HCEC 1CT (cell line): ENCODE measurements at places on chromosomes 4 and X.

DNA sequence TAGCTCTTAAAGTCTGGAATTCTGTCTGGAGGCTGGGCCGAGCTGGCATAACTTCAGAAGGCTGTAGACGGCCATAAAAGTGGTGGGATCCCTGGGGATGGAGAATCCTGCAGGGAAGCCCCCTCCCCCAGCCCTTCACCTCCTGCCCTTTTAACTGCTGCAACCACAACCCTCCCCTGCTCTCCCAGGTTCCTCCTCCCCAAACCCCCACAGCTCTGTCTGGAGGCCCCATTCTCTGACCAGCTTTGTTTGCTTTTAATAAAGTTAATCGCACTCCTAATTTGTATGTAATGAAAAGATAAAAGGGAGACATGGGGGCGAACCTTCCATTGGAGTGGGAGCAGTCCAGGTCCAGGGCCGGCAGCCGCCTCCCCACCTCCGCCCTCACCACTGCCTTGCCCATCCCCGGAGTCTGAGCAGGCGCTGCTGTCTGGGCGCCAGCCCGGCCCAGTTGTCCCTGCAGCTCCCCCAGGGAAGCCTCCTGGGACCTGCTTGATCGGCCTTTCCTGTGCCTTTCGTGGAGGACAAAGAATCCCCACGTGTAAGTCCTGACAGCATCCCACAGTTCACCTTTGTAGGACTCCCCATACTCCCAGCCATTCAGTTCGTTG lies 84.3 kb downstream of the PJA1 start:
- DNase-seq: no peak

- peak; percentile 0 for DNase-seq
These were observed 989.7 kb downstream of the CCSER1 start for GRCh38 chr4:91116861-91117260.

GRCh38 chrX:108494406-108495090 lies 54.9 kb downstream of the COL4A5 start:
- peak; percentile 18 for DNase-seq

GRCh38 chr4:184096561-184097240 lies 121.0 kb downstream of the ENPP6 start:
- no peak for DNase-seq

DNA sequence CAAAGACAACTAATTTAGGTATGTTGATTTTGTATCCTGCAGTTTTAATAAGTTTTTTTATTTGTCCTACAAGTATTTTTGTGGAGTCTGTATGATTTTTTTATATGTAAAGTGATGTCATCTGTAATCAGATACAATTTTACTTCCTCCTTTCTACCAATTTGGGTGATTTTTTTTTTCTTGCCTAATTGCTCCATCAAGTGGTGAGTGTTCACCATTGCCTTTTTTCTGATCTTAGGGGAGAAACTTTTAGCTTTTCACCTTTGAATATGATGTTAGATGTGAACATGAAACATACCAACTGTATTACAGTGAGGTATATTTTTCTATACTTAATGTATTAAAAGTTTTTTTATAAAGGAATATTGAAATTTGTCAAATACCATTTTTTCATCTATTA lies 362.3 kb downstream of the PABPC4L start:
- DNase-seq: no peak

DNA sequence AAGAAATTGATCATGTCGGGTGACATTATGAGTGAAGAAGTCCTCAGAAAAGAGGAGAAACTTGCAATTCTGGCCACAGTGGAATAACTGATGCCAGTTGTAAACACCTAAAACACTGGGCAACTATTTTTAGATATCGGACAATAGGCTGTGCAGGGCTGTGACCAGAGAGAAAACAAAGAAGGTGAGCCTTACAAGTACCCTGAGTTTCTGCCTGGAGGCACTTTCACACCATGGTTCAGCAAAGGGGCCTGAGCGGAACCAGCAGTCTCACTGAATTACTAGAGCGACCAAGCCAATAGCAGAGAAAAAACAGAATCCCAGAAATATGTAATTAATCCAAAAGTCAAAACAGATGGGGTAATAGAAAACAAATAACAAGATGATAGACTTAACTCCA lies 11.2 kb downstream of the IRAK1 start:
- no peak for DNase-seq

DNA sequence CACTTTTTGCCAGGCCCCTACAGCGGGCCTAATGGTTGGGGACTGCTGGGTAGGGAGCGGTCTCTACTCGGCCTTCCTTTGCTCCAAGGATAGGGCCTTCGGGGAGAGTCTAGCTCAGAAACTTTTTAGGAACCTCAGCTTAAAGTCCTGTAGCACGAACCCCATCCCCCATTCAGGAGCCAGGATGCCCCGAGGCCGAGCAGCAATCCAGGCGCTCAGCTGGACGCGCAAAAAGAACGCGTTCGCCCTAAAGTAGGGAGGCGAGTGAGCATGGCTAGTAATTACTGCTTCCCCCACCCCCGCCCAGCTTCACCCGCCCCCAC lies 9.7 kb downstream of the POU4F2 start:
- DNase-seq: no peak

GRCh38 chr4:71832049-71832448 lies 48.2 kb upstream of the GC start:
- no peak for DNase-seq

- no peak for DNase-seq
These were observed 129.1 kb downstream of the ARHGAP10 start for GRCh38 chr4:147860960-147861359.

- peak; percentile 28 for DNase-seq
These were observed 8.2 kb downstream of the FHIP1A start for GRCh38 chr4:151417164-151417571.

GRCh38 chr4:154230091-154230490 lies 261.5 kb downstream of the DCHS2 start:
- no peak for DNase-seq

DNA sequence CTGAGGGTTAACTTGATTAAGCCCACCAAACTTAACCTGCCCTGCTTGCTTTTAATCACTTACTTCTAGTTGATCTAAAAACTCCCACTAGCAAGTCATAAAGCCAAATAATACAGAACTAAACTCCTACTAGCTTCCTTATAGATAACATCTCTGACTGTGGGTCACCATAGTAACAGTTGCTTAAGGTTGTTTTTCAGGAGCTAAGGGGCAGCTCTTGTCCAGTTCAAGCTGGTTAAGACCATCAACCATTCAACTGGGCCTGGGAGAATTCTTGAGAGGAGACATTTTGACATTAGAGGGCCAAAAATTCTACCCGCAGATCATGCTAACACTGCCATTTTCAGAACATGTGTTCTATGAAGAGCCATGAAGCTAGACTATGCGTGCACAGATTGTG lies 67.0 kb downstream of the UCHL1 start:
- no peak for DNase-seq

- DNase-seq: no peak
These were observed 303.6 kb upstream of the FAT1 start for GRCh38 chr4:187027272-187027671.

GRCh38 chr4:86381431-86381830 lies 21.6 kb upstream of the MAPK10 start:
- DNase-seq: no peak

- DNase-seq: no peak
These were observed 442 bp downstream of the MOSPD2 start for GRCh38 chrX:14873676-14874049.

DNA sequence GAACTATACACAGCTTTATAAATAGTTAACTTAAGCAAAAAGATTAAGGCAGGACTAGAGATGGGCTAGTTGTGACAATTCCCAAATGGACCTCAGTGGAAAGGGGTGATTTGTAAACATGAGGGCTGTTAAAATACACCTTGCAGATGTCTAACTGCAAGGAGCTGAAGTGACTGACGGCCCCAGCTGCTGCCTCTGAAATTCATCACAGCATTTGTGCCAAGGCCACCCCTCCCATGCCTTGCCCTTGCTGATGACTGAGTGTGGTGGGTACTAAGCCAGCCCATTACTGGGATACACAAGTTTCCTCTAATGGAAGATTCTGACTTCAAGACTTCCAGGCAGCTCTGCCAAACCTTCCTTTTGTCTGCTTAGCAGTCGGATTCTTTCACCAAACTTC lies 23.7 kb upstream of the EGFL6 start:
- no peak for DNase-seq

DNA sequence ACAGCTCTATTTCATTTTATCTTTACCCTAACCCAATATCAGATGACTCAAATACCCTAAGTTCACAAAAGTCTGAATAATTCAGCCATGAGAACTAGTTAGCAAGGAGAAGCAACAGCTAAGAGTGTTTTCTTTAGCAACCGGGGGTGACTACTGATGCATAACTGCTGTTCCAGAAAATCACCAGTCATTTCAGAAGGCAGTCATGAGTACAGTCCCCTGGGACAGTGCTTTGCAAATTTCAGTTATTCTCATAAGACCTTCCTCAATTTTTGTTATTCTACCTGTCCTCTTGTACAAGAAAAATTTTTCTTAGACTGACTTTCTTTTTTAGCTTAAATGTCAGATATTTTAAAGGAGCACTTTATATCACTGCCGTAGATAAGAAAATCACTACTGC lies 16.4 kb downstream of the BANK1 start:
- no peak for DNase-seq

DNA sequence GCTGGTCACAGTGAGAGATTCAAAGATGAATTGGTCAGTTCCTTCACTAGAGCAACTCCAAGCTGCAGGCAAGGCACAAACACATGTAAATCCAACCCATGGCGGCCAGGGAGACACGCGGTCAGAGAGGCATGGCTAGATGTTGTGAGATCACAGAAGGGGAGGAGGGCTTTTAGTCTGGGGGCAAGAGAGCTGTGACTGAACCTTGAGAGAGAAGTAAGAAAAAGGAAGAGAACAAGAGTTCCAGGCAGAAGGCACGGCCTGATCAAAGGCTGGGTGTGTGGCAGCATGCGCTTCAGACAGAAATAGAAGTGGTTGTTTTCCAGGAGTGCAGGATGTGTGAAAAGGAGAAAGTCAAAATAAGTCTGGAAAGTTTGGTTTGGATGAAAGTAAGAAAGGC lies 15.9 kb downstream of the CCDC149 start:
- no peak for DNase-seq

DNA sequence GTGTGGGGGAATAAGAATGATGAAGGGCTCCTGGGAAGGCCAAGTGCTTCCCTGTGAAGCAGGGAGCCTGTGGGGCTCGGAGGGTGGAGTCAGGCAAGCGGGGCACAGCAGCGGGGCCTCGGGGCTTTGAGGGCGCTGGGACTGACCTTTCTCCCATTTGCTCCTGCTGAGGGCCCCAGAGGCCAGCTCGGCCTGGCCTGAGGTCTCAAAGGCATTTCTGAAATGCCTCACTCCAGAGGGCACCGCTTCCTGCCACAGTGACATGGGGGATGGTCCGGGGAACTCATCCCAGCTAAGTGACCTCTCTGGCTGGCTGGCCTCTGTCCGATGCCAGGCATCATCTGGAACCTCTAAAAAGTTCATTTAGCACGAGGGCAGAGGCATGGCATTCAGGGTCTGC lies 98.8 kb upstream of the STX18 start:
- no peak for DNase-seq

- no peak for DNase-seq
These were observed 52.1 kb downstream of the TMEM165 start for GRCh38 chr4:55447831-55448230.

DNA sequence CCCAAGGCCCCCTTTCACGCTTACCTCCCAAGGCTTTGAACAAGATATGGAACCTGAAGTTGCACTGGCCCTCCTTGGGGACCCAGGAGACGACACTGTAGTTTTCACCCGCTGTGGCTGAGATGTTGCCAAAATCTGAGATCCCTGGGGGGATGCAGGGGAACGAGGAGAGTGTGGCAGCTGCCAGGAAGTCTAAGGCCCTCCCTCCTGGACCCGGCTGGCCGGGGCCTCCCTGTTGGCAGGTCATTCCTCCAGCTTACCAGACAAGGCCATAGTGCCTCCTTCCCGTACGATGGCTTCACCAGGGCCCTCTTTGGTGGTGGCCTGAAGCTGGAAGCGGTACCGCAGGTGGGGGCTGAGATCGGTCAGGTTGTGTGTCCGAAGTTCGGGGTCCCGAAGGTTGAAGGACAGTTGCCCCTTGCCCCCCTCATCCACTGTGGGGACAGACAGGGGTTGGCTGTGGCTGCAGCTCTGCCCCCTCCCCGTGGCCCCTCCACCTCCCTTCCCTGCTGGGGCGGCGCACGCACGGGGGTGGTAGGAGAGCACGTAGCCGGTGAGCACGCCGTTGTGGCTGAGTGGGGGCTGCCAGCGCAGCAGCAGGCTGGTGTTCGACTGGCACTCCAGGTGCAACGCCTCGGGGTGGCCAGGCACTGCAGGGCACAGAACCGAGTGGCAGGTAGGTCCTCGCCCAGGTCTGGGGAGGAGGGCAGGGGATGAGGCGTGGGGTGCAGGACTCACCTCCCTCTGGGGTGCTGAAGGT lies 21.2 kb downstream of the L1CAM start:
- no peak for DNase-seq

- DNase-seq: no peak
These were observed 37.7 kb downstream of the XG start for GRCh38 chrX:2789569-2789968.

- no peak for DNase-seq
These were observed 692.3 kb upstream of the HS3ST1 start for GRCh38 chr4:12120968-12121367.
